ENCODE measurements at places on chromosomes 3 and 15.

DNA sequence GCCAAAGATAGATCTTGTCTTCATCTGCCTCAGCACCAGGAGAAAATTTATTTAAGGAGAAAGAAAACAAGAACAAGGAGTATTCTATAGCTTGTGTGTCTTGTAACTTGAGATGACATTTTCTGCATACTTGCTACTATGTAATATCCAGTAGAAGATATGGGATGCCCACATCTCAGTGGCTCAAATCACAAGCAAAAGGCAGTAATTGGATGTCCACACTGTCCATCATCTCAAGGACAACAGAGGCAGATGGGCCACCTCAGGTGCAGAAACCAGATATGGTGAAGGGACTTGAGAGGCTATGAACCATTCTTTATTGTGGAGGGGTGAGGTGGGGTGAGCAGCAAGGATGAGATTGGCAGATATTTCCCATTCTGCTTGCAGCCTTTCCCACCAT is 309.0 kb downstream of the GBE1 start:
- no peak for DNase-seq

DNA sequence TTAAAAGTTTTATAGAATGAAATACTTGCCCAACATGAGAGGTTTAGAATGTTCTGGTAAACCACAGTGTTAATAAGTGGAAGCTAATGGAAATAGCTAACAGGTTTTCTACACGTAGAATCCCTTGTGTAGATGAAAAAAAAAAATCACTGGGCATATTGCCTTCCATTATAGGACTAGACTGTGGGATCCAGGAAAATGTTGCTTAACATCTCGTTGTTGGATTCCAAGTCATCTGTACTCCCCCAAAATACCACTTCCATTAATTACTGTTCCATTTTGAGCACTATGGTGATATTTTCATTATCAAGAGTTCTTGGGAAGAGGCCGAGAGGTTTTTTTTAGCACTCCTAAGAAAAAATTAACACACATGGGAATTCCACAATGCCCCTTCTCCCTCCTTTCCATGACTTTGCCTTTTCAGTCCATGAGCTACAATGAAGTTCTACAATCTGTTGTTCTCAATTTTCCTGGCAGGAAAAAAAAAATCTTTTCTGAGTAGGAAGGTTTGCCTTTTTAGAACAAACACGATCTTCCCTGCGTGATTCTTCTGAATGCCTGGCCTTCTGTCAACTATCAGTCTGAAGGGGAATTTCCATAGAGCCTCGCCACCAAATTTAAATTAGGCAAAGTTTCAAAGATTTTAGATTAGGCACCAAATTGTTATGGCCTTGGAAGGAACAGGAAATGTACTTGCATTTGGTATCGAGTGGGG is 74.4 kb upstream of the CTDSPL start:
- no peak for DNase-seq

GRCh38 chr3:172446198-172446597 is 2.1 kb downstream of the GHSR start:
- DNase-seq = no peak

DNA sequence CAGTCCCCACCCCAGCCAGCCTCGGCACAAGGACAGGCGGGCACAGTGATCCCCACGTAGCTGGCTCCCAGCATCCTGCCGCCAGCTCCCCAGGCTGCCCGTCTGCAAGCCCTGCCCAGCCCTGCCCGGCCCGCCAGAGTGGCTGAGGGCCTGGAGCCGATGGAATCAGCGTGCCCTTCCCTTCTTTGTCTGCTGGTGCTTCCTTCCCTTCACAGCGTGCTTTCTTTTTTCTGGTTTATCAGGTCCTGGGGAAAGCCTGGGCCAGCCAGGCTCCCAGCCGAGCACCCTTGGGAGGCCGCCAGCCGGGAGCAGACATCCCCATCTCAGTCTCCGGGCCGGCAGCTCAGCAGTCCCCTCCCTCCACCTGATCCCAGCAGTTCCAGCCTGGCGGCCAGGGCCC is 54.7 kb upstream of the SMAD6 start:
- no peak for DNase-seq

- DNase-seq = no peak
These were observed 64.9 kb upstream of the ROPN1 start for GRCh38 chr3:124056846-124057245.

DNA sequence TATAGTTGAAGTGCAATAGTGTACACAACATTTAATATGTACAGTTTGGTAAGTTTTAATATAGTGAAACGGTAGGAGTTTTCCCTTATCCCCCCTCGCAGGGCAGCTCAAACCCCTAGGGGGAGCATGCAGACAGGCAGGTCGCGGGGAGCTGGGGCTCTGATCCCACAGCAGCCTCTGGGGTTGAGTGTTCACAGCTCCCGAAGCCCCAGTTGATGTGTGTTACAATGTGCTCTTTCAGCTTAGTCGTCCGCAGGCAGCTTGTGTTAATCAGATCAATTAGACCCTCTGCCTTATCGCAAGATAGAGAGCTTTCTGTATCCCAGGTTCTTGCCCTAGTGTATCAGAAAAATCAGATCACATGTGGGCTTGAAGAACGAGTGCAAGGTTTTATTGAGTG is 143.1 kb upstream of the CHRNA7 start:
- DNase-seq = no peak

- DNase-seq = no peak
These were observed 1.2 kb downstream of the ARPP21 start for GRCh38 chr3:35640190-35641165.

DNA sequence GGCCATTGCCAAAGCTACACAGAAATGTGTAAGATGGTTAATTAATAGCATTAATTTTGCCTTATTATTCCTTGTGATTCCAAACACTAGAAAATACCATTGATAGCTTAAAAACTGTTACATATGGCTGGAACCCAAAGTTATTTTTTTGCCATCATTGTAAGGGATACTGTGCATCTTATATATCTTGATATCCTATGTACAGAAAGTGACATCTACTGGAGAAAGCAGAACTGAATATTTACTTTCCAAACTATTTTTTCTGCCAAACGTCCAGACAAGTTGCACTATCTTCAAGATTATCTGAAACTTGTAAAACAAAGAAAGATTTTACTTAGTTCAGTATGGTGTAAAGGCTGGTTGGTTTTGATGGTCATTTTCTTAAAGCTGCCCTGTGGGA is 33.3 kb upstream of the MEIS2 start:
- no peak for DNase-seq

GRCh38 chr3:106794442-106794841 is 582.8 kb upstream of the CCDC54 start:
- no peak for DNase-seq

DNA sequence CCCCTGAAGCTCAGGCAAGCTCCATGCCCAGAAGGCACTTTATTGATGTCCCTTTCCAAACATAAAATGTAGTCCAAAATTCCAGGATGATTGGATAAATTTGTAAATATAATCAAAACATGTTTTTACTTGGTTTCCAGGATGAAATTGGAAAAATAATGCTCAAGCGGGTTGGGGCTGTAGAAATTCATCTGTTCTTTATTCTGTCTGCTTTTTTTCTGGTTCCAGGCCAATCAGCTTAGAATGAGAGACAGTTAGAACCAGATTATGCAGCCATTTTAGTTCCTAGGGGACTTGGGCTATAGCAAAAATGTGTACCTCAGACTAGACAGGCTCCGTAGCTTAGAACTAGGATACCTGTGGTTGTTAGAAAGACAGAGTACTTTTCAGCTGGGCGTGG is 450.8 kb downstream of the MCTP2 start:
- no peak for DNase-seq

DNA sequence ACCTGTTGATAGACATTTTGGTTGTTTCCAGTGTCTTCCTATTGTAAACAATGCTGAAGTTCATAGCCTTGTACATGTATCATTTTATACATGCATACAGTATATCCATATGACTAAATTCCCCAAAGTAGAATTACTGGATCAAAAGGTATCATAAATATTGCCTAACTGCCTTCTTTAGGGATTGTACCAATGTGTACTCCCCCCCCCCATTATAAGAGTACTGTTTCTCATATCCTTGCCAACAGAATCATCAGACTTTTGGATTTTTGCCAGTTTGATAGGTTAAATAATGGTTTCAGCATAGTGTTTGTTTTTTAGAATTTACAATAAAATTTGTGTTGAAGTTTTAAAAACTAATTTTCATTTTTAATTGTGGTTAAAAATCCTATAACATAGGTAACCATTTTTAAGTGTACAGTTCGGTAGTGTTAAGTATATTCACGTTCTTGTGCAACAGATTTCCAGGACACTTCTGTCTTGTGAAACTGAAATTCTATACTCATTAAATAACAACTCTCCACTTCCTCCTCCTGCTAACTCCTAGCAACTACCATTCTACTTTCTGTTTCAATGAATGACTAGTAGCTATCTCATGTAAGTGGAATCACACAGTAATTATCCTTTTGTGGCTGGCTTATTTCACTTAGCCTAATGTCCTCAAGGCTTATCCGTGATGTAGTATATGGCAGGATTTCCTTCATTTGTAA is 30.8 kb upstream of the MAP3K13 start:
- DNase-seq = peak; percentile 95

DNA sequence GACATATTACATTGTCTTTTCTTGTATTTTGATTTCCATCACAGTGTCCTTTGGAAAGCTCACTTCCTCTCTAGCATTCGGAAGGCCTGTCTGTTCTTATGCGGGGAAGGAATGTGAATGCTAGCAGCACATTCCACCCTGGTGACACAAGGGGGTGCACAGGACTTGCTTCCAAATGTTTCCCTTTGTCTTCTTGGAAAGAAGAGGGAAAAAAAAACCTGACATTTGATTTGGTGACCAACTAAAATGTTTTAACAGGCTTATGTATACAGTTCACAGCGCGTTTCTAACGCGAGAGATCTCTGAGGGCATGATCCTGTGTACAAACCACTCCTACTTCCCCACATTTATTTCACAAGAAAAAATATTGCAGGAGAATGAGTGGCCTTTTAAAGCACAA is 107.6 kb upstream of the FXR1 start:
- DNase-seq = no peak

GRCh38 chr3:99212969-99213368 is 311.5 kb upstream of the DCBLD2 start:
- no peak for DNase-seq

DNA sequence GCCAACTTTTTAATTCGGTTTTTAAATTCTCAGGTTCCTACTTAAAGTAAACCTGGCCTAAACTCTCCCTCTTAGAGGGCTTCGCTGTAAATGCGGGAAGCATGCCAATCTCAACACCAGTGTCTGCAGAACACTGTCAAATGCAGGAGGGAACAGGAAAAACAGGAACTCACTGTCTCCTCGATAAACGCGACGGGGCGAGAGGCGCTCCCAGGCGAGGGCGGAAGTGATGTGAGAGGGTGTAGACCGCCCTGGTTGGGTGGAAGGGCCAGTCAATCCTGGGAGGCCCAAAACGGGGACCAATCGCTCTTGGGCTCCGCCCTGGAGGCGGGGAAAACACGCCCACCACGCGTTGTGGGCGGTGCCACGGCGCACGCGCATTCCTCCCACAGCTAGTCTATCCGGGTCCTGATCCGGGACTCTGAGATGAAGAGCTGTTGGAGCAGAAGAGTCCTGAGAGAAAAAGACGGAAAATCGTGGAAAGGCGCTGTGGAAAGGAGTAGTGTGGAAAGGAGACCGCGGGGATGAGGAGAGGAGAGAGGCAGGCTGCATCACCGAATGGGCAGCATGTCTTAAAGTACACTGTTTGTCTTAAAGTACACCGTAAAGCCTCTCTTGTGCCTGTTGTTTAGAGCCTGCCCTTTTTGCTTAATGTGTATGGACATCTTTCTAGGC is 27.1 kb downstream of the SLC28A2 start:
- DNase-seq = peak; percentile 93

GRCh38 chr3:185322101-185322719 is 40.7 kb upstream of the MAP3K13 start:
- no peak for DNase-seq

DNA sequence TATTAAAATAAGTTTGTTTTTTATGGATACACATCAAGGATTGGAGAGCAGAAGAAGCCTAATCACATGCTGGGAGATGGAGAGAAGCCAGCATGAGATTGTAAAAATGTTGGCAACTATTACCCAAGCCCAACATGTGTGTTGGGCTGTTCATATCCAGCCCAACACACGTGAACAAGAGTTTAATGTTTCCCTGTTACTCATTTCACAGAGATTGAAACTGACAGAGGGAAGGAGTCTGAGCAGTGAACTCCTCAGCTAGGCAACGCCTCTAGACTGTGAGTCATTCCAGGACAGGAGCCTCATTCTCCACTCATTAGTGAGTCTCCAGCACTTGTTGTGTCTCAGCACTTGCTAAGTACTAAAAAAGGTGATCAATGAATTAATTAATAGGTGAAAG is 43.2 kb upstream of the CMSS1 start:
- DNase-seq = peak; percentile 88

- DNase-seq = no peak
These were observed 49.4 kb upstream of the INSYN1 start for GRCh38 chr15:73802431-73803041.

DNA sequence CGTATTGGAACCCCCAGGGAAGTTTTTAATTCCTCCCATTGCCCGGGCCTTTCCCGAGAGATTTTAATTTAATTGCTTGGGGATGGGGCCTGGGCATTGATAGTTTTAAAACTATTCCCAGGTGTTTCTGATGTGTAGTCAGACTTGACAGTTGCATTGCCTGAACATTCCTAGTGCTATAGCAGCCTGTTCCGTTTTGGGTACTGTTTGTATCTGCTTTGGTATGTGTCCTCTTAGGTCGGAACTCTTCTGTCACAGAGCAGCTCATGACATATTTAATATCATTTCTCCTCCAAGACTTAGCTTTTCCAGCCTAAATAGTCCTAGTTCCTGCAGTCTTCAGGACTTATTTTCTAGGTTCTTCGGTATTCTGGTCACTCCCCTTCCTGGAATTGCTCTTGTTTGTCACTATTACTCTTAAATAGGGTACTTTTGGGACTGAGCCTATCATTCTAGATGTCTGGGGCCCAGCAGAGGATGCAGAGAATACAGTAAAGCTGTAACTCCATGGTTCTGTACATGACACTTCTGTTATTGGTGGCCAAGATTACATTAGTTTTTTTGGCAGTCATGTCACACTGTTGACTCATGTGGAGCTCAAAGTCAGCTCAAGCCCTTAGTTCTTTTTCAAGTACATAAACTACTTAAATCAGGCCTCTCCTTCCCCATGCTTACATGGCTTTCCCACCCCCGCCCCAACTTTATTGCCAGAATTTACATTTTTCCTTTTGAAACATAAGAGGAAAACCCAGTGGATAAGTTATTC is 81.5 kb downstream of the BBX start:
- DNase-seq = no peak

DNA sequence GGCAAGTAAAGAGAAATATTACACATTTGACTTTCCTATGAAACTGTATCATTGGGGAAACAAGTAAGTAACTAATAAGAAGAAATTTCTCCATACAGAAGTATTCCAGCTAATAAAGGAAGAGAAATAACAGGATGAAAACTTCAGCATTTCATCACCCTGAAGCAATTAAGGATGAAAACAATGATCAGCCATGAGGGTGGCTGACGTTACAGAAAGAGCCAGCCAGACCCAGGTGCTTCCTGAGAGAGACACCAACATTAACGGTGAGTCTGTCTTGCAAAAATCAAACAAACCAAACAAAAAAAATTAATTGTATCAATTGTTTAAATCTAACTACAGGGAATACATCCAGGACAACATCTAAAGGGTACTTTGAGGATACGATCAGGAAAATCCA is 190.0 kb downstream of the ARRDC4 start:
- DNase-seq = no peak
